Cortex of kidney (tissue), 1 donor: ENCODE measurements at places on chromosomes 12 and 14.

GRCh38 chr14:69814397-69814796 is 17.4 kb upstream of the SLC10A1 start:
- no peak for DNase-seq

DNA sequence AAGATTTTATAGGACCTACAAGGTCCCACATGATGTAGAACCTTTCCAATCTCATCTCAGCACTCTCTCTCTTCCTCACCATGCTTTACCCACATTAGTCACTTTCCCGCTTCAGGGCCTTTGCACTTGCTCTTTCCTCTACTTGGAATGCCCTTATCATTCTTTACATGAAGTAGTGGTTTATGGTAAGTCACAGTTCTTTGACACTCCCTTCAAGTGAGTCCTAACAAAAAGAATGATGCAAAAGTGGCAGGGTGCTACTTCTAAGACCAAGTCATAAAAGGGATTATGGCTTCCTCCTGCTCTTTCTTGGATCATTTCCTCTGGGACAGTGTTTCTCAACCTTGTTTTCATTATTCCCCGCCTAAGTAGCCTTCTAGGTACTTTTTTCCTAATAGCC is 13.1 kb downstream of the TMBIM4 start:
- no peak for DNase-seq

GRCh38 chr12:82857276-82857675 is 170.6 kb downstream of the TMTC2 start:
- no peak for DNase-seq

- DNase-seq, result no peak
Observed at GRCh38 chr12:26870491-26871419, 37.8 kb upstream of the ITPR2 start.

DNA sequence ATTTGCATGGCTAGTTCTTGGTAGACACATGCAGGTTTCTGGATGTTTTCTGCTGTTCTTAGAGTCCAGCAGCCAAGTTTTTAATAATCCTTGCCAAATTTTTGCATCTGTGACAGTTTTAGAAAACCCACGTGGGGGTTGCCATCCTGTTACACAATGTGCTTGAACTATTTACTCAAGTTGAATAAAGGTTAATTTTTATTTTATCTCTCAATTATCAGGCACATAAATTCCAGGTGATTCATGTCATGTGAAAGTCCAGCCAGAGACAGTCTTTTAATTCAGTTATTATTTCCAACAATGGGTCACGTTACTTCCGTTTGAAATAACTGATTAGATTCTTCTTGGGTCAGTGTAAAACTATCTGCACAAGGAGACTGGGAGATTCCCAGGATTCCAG is 15.7 kb downstream of the MYRFL start:
- no peak for DNase-seq

GRCh38 chr14:60661721-60662120 is 12.4 kb upstream of the SIX1 start:
- no peak for DNase-seq

DNA sequence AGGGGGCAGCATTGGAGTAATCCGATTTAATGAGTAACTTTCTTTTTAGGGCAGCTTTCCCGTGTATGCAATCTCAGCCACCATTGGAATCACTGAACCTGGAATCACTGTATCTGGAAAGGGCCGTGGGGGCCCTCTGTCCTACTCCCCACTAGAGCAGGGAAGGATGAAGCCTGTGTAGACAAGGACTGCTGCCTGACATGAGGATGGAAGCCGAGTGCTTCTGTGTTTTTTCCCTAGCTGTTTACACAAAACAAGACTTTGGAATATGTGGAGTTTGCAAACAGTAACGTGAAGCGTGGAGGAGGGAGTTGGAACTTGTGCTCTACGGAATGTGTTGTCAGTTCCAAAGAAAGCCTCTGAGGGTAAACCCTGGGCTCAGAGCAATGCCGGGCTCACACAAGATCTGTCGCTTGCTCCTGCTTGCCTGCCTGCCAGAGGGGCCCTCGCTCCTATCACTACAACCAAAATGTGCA is 32.4 kb upstream of the HDAC7 start:
- no peak for DNase-seq

GRCh38 chr12:75979181-75979580 is 52.4 kb downstream of the PHLDA1 start:
- DNase-seq, result no peak

- DNase-seq, result no peak
Observed at GRCh38 chr12:125890366-125890905, 825.2 kb downstream of the AACS start.

DNA sequence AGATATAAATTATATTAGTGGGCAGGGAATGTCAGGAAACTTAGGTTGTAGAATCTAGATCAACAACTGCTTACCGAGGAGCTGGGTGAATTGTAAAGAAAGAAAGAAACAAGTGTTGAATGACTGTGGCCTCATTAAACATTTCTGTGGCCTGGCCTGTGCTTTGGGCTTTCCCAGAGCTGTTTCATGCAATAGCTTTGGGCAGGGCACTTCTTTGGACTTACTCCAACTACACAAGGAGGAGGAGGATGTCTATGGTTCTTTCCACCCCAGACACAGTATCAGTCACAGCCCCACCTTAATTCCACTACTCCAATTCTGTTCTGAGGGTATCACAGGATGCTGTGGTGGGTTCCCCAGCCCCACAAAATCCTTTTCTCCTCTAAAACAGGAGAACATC is 38.0 kb downstream of the DPF3 start:
- no peak for DNase-seq

DNA sequence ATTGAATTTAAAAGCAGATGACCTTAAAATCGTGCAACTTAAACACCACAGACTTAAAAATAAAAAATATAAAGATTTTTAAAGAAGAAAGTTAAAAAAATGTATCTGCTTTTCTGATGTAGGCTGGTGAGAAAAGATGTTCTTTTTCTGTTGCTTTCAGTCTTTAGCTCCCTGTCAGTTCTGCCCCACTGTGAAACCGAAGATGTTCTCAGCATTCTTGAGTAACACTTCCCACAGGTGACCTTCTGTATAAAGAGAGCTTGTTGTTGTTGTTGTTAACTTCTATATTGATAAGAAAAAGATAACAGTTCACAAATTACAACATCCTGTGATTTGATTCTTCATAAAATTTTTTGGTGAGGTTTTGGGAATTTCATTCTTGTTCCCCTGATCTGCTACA is 377.9 kb upstream of the RGS6 start:
- DNase-seq, result no peak

GRCh38 chr12:88895634-88896033 is 315.4 kb upstream of the KITLG start:
- no peak for DNase-seq

- no peak for DNase-seq
Observed at GRCh38 chr14:42014301-42014700, 407.6 kb downstream of the LRFN5 start.

- no peak for DNase-seq
Observed at GRCh38 chr12:111437816-111438454, 32.2 kb downstream of the SH2B3 start.

DNA sequence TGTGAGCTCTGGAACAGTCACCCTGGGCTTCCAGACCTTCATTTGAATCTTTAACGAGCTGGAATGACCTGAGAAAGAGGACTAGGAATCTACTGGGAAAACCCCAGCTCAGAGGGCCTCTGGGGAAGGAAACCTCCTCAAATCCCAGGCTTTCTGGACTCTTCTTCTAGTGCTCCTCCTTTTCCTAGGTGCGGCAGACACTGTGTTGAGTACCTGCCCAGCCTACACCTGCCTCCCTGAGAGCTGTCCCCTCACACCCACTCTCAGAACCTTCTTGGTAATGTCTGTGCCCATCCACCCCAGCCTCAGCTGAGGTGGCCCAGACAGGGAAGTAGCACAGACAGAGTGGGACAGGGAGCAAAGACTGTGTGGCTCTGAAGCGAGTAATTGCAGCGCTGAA is 47.9 kb upstream of the TMEM263 start:
- DNase-seq, result no peak

GRCh38 chr12:93856611-93857010 is 179.4 kb downstream of the CRADD start:
- no peak for DNase-seq

- no peak for DNase-seq
Observed at GRCh38 chr12:89927226-89927698, 218.6 kb upstream of the ATP2B1 start.

DNA sequence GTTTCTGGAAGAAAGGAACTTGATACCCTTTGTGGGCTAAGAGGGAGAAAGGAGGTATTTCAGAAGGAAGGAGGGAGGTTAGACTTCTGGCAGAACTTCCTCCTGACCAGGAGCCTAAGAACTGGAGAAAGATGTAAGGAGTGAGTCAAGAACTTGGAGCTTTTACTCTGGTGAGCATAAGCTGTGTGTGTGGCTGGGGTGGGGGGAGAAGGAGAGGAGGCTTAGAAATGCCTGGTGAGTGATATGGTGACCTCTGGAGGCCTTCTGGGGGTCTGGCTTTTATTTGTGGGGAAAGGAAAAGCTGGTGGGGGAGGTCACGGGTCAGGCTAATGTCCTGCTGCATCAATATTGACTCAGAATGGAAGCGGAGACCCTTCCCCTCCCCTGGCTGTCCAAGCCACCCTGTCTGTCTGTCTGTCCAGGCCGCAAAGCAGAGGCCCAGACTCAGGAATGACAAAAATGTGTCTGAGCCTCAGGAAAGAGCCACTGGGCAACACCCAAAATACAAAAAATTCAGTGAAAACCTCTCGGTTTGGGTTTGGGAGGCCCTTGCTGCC is 4.8 kb downstream of the LRP1 start:
- no peak for DNase-seq

- DNase-seq, result no peak
Observed at GRCh38 chr12:48807981-48808380, 10.3 kb upstream of the CACNB3 start.

GRCh38 chr14:34300330-34300729 is 161.7 kb downstream of the SPTSSA start:
- DNase-seq, result no peak

GRCh38 chr14:71119075-71119474 is 211.8 kb downstream of the PCNX1 start:
- no peak for DNase-seq

DNA sequence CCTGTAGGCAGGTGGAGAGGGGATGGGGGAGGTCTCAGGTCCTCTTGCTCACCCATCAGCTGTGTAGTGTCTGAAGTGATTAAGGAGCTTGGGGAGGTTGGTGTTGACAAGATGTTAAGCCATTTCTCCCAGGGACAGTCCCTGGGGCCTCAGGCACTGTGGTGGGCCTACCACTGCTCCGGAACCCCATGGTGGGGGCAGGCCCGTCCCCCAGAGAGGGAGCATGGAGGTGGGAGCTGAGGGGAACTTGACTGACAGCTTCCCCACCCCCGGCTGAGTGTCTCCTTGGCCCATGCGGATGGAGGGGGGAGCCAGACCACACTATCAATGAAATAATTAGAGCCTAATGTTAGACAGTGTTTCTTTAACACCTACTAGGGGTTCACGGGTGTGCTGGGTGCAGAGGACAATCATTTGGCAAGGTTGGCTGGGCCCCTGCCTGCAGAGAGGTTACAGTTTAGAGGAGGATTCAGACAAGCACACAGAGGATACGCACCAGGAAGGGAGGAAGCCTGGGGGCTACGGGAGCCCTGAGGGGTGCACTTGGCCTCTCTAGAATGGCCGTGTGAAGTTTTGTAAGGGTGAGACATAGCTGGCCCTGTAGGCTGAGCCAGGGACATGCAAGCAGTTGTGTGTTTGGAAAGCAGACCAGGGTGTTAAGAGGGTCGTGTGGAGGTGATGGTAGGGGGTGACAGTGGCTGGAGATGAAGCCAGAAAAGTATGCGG is 19.3 kb upstream of the KRT80 start:
- no peak for DNase-seq

- DNase-seq, result no peak
Observed at GRCh38 chr12:49276304-49277290, 11.7 kb downstream of the TUBA1C start.

GRCh38 chr12:2291182-2291832 is 238.5 kb downstream of the CACNA1C start:
- no peak for DNase-seq

- DNase-seq, result no peak
Observed at GRCh38 chr12:84969226-84969625, 56.6 kb upstream of the SLC6A15 start.

DNA sequence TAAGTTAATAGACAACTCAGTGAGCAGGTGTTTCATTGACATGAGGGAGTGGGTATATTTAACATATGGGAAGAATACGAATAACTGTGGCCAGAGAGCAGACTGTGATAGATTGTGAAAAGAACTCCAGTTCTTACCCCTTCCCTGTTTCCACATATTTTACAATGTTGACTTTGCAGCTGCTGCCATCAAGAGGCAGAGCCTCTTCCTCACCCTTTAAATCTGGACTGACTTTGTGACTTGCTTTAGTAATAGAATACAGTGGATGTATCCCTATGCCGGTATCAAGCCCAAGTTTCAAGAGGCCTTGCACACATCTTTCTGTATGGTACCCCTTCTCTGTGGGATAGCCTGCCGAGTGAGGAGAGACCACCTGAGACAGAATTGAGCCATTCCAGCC is 356.7 kb downstream of the ETNK1 start:
- no peak for DNase-seq

DNA sequence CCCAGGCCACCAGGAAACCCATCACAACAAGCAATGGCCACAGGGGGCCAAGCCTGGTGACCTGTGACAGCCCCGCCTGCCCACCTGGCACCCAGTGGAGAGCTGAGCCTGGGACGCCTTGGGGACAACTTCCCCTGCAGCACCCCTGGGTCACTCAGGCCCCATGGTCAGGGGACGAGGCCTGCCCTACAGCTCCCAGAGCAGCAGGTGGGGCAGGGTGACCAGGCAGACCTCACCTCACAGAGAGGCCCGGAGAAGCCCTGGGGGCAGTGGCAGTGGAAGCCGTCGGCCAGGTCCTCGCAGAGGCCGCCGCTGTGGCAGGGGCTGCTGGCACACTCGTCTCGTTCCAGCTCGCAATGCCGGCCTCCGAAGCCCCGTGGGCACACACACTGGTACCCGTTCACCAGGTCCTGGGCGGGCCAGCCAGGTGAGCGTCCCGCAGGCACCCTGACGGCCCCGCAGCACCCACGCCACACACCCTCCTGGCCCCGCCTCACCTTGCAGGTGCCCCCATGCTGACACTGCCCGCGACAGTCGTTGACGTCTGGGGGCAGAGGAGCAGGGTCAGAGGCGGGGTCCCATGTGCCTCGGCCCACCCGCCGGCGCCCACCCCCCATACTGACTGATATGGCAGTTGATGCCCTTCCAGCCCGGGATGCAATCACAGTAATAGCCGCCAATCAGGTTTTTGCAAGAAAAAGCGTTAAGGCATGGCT is 18.1 kb downstream of the JAG2 start:
- DNase-seq, result no peak
